ENCODE measurements at places on chromosomes 1 and 21.

- no peak for DNase-seq
Measured at GRCh38 chr1:89706700-89707012, 73.7 kb downstream of the LRRC8C start.

- DNase-seq, result no peak
Measured at GRCh38 chr1:236371083-236371482, 23.0 kb upstream of the EDARADD start.

- DNase-seq, result no peak
Measured at GRCh38 chr1:233229288-233229687, 66.2 kb downstream of the PCNX2 start.

DNA sequence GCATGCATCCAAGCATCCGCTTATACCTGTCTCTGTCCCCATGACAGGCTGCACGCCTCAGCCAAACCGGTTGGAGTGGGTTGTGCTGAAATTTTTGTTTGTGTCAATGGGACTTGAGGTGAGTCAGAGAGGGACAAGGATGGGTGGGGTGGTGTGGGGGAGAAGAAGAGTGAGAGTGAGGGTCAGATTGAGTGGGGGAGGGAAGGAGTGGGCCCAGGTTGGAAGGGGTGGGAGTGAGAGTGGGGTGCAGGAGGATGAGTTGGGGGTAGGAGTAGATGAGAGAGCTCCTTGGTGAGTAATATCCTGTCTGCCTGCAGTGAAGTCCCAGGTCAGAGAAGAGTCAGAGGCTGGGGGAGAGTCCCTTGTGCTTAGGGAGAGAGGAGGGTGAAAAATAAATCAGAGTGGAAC is 3.3 kb upstream of the NECTIN4 start:
- no peak for DNase-seq

All from left renal cortex interstitium (tissue), 4 donors.